ENCODE measurements at places on chromosomes 5 and 9. TPM values are rescaled to one million over a fixed set of nuclear protein-coding genes. Genes with fewer than 3 reads are reported as not detected.

BTNL3 gene
- not detected for total RNA-seq

SEC24A gene
- 26.1 TPM for total RNA-seq

PCDHB16 gene
- total RNA-seq = 5.8 TPM

CTSV gene
- 0.46 TPM for total RNA-seq

MOB3B gene
- total RNA-seq = 9.0 TPM
